Kidney (tissue), 22 donors: ENCODE measurements at places on chromosomes 2 and 18.

DNA sequence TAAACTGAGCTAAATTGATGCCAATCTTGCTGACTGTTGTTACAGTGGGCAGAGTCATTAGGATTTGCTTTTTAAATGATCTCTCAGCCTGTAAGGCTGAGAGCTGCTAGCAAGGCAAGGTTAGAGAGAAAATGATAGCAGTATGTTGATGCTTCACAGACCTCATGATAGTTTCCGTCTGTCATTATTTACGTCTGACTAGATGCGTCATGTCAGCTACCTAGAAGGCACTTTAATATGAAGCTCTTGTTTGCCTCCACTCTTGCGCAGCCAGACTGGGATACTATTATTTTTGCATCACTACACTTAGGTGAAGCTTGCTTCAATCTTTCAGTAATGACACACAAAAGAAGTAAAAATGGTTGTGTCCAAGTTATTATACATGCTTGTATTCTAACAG lies 313.8 kb downstream of the LNPK start:
- DNase-seq: no peak

DNA sequence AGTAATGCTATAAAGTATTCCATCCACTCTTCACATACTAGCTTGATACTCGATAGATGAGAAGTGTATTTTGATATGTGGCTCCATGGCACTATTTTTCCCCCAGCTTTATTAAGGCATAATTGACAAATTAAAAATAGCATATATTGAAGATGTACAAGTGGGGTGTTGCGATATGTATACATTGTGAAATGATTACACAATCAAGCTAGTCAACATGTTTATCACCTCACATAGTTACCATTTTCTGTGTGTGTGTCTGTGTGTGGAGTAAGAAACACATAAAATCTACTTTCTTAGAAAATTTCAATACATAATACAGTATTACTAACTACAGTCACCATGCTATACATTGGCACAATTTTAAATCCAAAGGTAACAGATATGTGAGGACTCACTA lies 82.5 kb upstream of the MYT1L start:
- DNase-seq: no peak

- no peak for DNase-seq
Measured at GRCh38 chr2:97651114-97651513, 5.3 kb downstream of the COX5B start.

DNA sequence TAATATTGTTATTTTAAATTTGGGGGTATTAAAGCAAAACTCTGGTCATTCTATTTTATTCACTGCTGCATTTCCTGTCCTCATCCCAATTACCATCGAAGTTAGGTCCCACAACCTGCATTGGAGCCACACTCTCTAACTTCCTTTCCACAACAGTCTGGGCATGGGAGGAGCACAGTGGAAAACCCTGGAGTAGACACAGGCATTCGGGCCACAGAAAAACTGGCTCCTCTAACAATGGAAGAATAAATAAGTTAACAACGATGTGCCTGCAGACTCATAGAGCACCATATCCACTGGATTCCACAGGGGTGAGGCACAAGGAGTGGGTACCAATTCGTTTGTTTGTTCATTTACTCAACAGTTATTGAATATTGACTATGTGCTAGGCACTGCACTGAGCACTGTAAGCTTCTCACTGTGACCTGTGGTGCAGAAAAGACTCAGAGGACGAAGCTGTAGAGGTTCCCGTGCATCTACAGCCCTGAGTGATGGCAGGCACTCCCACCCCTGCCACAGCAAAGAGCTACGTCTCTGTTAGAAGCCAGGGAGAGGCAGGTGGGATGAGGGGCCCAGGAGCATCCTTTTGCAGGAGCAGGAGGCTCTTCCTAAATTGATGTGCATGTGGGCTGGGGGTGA lies 154.2 kb upstream of the PGAP1 start:
- DNase-seq: no peak

GRCh38 chr2:85584354-85584856 lies at the start of gene VAMP5:
Gene VAMP5, plus strand, starts transcription at chr2:85584431. Its CDS starts 60 bp downstream, at chr2:85584491.
- DNase-seq: peak; percentile 55

- no peak for DNase-seq
Measured at GRCh38 chr2:176813156-176813555, 399.4 kb upstream of the HNRNPA3 start.

DNA sequence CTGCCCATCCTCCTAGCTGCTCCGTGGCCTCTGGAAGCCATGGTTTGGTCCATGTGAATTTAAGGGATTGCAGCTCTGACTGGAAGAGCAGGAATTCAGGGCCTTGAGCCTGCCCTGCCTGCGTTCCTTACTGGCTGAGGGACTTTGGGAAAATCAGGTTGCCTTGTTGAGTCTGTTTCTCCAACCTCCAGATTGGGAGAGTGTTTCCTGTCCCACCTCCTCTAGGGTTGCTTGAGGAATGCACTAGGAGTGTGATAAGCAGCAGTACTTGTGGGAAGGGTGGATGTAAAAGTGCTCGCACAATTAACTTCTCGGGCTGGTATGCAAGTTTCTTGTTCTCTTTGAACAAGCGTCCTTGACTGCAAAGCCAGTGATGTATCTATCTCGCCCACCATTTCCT lies 84.4 kb upstream of the YWHAQ start:
- DNase-seq: no peak

DNA sequence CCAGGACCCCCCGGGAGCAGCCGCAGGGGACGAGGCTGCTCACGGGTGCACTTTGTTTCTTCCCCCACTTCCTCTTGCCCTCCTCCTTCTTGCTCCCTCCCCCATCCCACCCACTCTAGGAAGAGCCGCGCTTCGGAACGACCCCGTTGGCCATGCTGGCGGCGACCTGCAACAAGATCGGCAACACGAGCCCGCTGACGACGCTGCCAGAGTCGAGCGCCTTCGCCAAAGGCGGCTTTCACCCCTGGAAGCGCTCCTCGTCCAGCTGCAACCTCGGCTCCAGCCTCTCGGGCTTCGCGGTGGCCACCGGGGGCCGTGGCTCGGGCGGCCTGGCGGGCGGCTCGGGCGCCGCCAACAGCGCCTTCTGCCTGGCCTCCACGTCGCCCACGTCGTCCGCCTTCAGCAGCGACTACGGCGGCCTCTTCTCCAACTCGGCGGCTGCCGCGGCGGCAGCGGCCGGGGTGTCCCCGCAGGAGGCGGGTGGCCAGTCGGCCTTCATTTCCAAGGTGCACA lies 1.3 kb downstream of the SP9 start:
- DNase-seq: peak; percentile 69

DNA sequence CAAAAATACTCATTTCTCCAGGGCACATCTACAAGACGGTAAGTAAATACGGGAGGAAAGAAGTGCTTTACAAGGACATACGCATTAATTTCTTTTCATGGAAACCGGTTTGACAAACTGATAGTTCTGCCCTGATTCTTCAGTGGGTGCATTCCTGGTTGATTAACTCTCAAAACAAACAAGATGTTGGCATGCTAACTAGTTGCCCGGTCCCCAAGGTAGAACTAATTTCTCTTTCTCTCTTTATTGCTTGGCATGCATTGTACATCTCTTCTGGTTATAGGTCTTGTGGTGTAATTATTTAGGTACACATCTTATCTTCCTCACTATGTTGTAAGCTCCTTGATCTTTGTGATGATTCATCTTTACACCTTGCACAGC lies 46.9 kb upstream of the SPATS2L start:
- DNase-seq: no peak
